ENCODE measurements at places on chromosomes 5 and 9.

- DNase-seq = no peak
These were observed 14.6 kb upstream of the PCDHAC2 start for GRCh38 chr5:140951636-140952035.

DNA sequence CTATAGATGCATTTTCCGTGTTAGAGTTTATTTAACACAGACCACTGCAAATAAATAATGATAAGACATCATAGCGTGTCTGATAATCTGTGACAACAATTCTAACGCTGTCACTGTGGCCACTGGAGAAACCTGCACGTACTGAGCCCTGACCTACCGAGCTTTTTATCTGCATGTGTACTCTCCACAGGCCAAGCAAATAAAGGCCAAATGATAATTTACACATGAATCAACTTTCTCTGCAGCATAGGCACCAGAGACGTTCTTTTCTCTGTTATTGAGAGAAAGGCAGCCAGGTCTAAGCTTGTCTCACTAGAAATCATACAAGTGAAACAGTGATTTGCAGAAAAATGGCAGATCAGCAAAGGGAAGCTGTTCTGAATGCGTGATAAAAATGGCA lies 75.8 kb downstream of the POU5F2 start:
- DNase-seq = no peak

- no peak for DNase-seq
These were observed 94.6 kb downstream of the KDM4C start for GRCh38 chr9:6852243-6852963.

DNA sequence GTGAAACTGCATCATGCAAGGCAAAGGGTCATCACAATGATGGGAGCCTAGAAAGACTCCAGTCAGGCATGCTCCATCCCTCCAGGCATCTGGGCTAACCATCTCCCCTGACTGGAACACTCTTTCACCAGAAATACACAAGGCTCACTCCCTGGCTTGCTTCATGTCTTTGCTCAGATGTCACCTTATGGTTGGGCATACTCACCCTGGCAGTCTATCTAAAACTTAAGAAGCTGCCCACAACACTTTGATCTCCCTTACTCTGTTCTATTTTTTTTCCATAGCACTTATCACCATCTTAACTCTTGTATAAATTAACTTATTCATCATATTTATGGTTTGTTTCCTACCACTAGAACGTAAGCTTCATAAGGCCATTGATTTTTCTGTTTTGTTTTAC lies 90.0 kb downstream of the SPEF2 start:
- DNase-seq = no peak

GRCh38 chr5:73764586-73764985 lies 138.6 kb downstream of the ARHGEF28 start:
- DNase-seq = no peak

DNA sequence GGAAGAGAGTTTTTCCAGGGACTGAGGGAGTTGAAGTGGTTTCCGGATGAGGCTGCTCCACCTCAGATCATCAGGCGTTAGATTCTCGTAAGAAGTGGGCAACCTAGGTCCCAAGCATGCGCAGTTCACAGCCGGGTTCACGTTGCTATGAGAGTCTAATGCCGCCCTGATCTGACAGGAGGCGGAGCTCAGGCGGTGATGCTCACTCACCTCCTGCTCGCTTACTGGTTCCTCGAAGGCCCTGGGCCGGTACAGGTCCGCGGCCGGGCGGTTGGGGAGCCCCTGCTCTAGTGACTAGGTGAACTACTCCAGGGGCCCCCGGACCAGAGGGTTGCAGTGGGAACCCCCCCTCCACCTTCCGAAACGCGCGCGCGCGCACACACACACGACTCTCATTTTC lies 997 bp upstream of the RNF130 start:
- DNase-seq = no peak

DNA sequence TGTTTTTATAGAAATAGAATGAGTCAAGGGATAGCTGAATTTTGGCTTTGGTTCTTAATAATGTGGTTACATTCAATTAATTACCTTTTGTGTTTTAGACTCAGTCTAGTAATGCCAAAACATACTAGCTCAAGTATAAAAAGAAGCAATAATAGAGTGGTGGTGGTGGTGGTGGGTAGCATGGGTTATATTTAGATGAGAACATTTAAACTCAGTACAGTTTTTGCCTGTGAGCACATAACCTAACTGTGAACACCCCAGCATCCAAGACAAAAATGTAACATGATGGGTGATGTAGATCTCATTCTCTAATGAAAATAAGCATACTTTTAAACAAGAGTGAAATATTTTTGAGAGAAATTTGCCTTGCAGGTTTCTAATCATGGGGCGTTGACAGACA lies 14.2 kb downstream of the CPEB4 start:
- no peak for DNase-seq

DNA sequence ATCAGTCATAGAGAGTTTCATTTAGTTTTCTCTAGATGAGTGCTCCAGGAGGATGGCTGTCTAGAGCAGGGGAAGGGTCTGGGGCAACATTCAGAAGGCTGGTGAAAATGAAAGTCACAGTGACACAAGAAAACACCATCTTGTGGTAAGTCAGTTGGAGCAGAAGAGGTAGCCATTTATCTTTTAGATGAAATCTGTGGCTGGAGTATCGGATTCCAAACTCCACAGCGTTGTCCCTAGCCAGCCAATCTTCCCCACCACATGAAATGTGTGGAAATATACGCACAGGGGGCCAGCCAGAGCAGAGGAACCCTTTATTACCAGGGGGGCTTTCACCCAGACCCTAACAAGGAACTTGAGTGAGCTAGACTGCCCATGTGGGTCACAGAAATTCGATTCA lies 15.9 kb upstream of the TNFAIP8 start:
- no peak for DNase-seq

DNA sequence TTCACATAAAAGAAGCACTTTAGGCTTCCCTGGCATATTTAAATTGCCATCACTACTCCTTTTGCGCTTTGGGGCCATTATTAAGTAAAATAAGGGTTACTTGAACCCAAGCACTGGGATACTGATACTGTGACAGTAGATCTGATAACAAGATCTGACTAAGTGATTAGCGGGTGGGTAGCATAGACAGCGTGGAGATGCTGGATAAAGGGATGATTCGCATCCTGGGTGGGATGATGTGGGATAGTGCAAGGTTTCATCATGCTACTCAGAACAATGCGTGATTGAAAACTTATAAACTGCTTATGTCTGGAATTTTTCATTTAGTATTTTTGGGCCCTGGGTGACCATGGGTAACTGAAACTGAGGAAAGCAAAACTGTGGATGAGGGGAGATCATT lies 75.1 kb downstream of the PTTG1 start:
- no peak for DNase-seq

- no peak for DNase-seq
These were observed 189.6 kb downstream of the ARHGEF28 start for GRCh38 chr5:73815631-73816030.

GRCh38 chr9:136325358-136325757 lies 2.0 kb upstream of the GPSM1 start:
- DNase-seq = no peak

DNA sequence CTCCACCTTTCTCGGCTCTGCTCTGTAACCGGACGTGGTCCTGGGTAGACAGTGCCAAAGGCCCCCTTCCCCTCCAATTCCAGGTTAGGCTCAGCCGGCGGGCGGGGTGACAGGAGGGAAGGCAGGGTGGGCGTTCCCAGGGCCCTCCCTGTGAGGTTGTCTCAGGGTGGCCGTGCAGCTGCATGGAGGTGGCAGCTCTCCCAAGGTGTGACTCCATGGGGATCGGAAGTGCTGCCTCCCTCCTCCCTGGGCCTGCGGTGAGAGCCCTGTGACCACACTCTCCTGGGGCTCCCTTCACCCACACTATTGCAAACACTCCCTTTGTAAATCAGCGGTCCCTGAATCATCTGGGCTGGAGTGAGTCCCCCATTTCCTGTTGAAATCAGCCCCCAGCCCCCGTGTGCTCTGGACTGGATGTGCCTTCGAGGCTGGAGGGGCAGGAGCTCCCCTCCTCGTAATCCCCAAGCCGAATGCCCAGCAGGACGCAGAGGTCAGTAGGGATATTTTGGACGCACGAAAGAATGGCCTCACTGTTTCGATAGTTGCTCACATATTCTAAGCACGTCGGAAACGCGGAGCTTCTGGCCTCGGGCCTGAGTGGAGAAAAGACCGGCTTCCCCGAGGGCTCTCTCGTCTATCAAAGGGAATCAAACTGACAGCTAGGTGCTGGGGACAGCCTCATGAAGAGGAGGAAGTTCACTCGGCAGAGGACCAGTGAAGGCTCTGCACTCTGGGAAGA lies 107.6 kb upstream of the COL5A1 start:
- DNase-seq = no peak

DNA sequence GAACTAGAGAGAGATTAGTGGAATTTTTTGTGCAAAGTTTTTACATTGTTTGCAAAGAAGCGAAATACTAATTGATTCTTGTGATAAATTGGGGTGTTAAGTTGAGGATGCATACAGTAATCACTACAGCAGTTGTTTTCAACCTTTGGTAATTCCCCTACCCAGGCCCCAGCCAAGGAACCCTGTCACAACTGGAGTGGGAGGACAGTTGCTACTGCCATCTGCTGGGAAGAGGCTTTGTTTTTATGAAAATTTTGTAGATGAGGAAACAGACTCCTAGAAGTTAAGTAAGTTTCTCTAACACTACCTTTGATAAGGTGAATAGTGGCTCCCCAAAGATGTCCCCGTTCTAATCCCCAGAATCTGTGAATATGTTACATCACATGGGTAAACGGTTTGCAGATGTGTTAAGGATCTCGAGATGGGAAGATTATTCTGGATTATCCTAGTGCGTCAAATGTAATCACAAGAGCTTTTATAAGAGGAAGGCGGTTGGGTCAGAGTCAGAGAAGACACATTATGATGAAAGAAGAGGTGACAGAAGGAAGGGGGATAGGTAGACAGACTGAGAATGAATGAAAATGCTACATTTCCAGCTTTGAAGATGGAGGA lies 34.0 kb upstream of the PPP1R2B start:
- peak; percentile 13 for DNase-seq

GRCh38 chr5:180117000-180117725 lies 45.6 kb upstream of the RNF130 start:
- DNase-seq = no peak

DNA sequence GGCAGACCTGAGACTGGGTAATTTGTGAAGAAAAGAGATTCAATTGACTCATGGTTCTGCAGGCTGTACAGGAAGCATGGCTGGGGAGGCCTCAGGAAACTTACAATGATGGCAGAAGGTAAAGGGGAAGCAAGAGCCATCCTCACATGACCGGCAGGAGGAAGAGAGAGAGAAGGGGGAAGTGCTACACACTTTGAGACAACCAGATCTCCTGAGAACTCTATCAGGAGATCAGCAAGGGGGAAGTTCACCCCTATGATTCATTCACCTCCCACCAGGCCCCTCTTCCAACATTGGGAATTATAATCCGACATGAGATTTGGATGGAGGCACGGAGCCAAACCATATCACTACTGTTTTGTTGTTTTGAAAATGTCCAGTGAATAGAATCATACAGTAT lies 110.2 kb downstream of the DAPK1 start:
- no peak for DNase-seq

DNA sequence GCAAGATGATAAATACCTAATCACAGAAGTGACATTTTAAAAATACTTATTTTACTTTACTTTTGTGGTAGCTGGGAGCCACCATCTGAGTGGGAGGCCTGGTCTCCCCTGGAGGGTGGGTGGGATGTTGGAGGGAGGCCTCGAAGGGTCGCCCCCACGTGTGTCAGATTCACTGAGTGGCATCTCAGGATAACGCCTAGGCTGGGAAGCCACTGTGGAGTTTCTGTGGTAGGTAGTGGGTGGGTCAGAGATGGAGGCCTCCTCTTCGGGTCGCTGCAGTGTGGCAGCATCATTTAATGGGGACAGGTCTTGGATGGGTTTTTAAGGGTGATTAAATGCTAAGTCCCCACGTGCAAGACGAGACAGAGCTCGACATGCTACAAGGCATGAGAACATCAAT lies 1154.8 kb upstream of the CDH18 start:
- DNase-seq = no peak

- no peak for DNase-seq
These were observed 9.9 kb downstream of the GNAQ start for GRCh38 chr9:78021697-78022096.

GRCh38 chr5:127506616-127507015 lies 10.8 kb upstream of the PRRC1 start:
- DNase-seq = no peak

DNA sequence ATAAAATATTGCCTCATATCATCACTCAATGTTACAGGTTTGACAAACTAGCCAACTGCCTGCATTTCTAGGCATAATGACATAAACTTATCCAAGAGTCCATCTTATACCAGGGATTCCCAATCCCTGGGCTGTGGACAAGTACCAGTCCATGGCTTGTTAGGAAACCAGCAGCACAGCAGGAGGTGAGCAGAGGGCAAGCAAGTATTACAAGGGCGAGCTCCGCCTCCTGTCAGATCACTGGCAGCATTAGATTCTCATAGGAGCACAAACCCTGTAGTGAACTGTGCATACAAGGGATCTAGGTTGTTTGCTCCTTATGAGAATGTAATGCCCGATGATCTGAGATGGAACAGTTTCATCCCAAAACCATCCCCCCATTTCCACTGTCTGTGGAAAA lies 144.9 kb downstream of the PRKACG start:
- no peak for DNase-seq

DNA sequence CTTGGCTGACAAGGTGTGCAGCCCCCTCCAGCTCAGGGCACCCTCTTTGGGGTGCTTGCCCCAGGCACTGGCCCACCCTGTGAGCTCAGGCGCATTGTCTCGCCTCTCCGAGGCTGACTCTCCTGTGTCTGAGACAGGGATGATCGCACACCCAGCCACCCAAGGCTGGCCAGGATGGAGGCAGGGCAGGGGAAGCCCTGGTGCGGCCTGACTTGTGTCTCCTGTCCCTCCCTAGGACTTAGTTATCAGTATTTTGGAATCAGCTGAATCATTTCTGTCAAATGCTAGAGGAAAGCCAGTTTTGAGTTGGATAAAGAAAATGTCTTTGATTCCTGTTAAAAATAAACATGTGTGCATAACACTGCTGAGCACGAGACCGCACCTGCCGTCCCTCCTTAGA lies 2.5 kb upstream of the DBH start:
- no peak for DNase-seq

DNA sequence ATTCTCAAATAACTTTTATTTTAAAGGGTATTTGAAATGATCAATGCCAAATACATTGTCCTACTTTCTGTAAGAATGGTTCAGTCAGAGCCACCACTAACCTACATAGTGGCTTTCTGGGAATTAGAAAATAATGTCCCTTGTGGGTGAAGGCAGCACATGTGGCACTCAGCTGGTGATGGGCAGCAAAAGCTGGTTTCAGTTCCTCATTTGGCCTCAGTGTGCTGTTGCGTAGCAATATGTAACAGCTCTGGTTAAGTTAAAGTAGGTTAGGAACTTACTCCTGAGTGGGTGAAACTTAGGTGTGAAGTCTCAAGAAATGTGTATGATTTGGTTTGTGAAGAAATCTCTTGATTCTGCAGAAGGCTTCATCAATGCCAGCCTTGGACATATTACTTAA lies 99.6 kb upstream of the SPEF2 start:
- no peak for DNase-seq

GRCh38 chr5:82863266-82863665 lies 213.9 kb downstream of the TMEM167A start:
- DNase-seq = no peak

- DNase-seq = no peak
These were observed 12.6 kb downstream of the OLFML2A start for GRCh38 chr9:124789531-124789930.
